ENCODE measurements at places on chromosomes 1 and 21.

DNA sequence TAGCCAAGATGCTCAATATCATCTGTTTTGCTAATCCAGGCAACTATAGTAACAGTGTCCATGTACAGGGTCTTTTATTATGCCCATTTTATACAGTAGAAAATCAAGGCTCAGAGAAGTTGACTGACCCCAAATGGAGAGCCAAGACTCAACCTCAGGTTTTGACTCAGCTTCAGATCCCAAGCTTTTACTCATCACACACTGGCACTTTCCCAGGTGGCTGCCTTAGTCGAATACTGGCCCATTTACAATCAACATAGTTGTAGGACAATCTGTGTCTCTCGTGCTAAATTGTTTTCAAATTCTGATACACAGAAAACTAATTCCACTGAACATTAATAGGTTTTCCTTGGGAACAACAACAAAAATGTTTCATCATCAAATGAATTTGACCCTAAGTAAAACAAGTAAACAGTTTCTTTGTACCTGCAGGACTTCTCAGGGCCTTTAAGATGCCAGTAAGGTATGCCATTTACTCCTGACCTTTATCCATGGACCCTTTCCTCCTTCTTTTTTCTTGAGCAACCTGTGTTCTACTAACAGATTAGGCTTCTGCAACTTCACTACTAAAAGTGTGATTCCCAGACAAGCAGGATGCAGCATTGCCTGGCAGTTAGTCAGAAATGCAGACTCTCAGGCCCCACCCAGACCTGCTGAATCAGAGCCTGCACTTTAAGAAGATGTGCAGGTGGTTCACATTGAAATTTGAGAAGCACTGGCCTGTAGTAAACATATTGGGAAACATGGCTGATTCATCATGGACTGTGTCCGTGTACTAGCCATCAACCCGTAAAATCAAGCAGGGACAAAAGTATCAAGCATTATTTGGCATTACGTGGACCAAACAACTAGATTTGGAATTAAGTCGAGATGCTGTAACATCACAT lies 128.8 kb downstream of the RRAGC start:
- H3K36me3 ChIP-seq = no peaks in the 10 kb centered on the region
- no peak overlapping the region for H3K27ac ChIP-seq
- peak; percentile 83 for DNase-seq
- H3K27me3 ChIP-seq = peaks cover 3% of the 10 kb centered on the region

DNA sequence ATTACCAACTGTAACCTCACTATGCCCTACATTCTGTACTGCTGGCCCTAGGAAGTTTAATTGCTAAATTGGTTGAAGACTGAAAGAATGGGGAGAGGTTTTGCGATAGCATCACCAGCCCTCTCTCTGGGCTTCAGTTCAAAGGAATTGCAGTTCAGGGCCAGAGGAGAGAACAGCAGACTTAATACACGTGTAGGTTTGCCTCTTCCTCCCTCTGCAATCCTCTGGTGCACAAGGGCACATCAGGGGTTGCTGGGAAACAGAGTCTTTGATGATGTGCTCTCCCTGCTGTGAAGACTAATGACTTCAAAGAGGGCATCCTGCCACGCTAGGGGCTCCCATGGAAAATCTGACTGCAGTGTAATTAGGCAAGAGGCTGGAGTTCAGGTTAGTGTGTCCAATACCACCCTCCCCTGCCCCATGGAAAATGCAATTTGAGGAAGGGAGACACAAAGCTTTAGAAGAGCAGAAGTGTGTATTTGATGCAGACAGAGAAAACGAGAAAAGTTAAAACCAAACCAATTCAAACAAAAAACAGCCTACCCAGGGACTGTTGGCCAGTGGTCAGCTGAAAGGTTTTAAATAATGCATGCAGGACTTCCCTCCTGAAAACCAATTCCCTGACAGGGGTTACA lies 167.9 kb downstream of the ASTN1 start:
- no peak overlapping the region for H3K4me3 ChIP-seq
- no peak overlapping the region for H3K27ac ChIP-seq
- DNase-seq = no peak
- H3K36me3 ChIP-seq = no peaks in the 10 kb centered on the region

GRCh38 chr1:245856944-245857531 lies 650.0 kb downstream of the SMYD3 start:
- H3K36me3 ChIP-seq = peaks cover 2% of the 10 kb centered on the region
- H3K27me3 ChIP-seq = no peaks in the 10 kb centered on the region
- H3K4me3 ChIP-seq = no peak overlapping the region
- peak; percentile 78 for DNase-seq
- peaks cover 13% of the 10 kb centered on the region for H3K4me1 ChIP-seq

DNA sequence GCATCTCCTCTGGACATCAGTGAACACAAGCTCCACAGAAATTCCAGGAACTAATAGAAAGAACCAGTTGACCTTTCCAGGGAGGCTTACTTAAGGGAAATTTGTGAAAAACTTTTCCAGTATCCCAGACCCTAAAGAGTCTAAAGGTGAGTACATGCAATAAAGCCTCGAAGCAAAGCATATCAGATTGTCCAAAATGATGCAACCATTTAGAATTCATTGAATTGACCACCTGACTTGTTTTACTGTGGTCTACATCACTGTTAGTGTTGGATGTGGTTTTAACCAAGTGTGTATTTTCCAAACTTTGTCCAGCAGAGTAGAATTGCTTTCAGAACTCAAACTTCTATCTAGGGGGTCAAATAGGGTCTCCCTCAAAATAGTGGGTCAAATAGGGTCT lies 76.3 kb upstream of the TIAM1 start:
- no peak overlapping the region for H3K27ac ChIP-seq
- DNase-seq = no peak
- H3K36me3 ChIP-seq = no peaks in the 10 kb centered on the region

DNA sequence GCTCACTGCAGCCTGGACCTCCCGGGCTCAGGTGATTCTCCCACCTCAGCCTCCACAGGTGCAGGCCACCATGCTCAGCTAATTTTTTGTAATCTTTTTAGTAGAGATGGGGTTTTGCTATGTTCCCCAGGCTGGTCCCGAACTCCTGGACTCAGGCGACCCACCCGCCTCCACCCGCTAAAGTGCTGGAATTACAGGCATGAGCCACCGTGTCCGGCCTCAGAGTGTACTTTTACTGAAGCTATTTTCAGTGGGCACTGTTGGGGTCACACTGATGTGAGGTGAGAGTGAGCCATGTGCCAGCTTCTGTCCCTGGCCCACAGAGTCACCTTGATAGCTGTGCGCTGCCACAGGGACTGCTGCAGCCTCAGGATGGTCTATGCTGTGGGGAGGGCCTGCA lies 25.3 kb upstream of the HHAT start:
- no peak for DNase-seq
- H3K27me3 ChIP-seq = no peaks in the 10 kb centered on the region
- no peaks in the 10 kb centered on the region for H3K36me3 ChIP-seq
- no peak overlapping the region for H3K27ac ChIP-seq
- no peak overlapping the region for H3K4me3 ChIP-seq

DNA sequence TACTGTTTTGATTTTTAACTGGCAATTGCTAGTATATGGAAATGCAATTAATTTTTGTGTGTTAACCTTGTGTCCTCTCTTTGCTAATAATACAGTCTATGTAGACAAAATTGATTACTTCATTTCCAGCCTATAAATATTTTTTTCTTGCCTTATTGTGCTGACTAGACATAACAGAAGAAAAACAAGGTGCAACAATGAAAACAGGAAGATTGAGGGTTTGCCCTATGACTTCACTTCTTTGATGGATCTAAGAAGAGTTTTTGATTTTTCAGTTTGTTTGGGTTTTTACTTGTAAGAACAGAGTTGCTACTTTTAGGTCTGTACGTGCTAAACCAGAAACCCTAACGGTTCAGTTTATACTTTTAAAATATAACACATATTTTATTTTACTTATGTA lies 8.5 kb upstream of the CNIH4 start:
- H3K4me1 ChIP-seq = no peaks in the 10 kb centered on the region
- H3K27me3 ChIP-seq = no peaks in the 10 kb centered on the region
- H3K36me3 ChIP-seq = no peaks in the 10 kb centered on the region
- H3K4me3 ChIP-seq = no peak overlapping the region
- DNase-seq = no peak

DNA sequence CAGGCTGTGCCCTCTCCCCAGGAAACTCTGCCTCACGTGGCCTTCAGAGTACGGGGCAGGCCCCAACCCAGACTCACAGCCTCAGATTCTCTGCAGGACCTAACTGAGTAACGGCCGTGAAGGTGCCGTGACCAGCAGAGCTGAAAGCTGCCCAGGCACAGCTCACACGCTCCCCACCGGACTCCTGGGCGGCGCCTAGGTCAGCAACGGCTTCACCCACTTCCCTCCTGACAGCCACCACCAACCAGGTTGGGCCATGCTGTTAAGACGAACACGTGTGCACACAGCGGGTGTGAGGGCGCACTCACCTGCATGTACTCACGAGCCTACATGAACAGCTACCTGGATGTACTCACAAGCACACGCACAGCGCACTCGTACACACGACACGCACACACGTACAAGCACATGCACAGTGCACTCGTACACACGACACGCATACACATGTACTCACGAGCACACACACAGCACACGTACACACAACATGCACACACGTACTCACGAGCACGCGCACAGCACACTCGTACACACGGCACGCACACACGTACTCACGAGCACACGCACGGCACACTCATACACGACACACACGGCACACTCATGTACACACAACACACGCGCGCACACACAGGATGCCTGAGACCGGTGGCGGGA lies 8.7 kb upstream of the TNFRSF4 start:
- H3K4me3 ChIP-seq = peak overlapping the region; percentile 13
- H3K27me3 ChIP-seq = no peaks in the 10 kb centered on the region
- H3K27ac ChIP-seq = no peak overlapping the region
- no peak for DNase-seq
- H3K36me3 ChIP-seq = peaks cover 88% of the 10 kb centered on the region
- H3K4me1 ChIP-seq = no peaks in the 10 kb centered on the region

Measured in trophoblast cell (in vitro differentiated cells and primary cell).